Cardiac atrium fibroblast (primary cell): ENCODE measurements at places on chromosomes 7 and 10. TPM values are rescaled to one million over a fixed set of nuclear protein-coding genes. Genes with fewer than 3 reads are reported as not detected.

FLNC gene
- 108 and 131 TPM in 2 replicates for total RNA-seq

SLC25A40 gene
- total RNA-seq, result 2.3 and 9.4 TPM in 2 replicates

CNPY4 gene
- 22.0 and 22.9 TPM in 2 replicates for total RNA-seq

CPA2 gene
- total RNA-seq, result not detected in 2 replicates

SPDYE1 gene
- not detected in 2 replicates for total RNA-seq

FGFBP3 gene
- total RNA-seq, result not detected in 2 replicates

JMJD1C gene
- total RNA-seq, result 39.0 and 73.1 TPM in 2 replicates

HOXA3 gene
- not detected in 2 replicates for total RNA-seq

NRG3 gene
- total RNA-seq, result not detected in 2 replicates

GJD4 gene
- total RNA-seq, result not detected in 2 replicates

LHFPL3 gene
- total RNA-seq, result not detected in 2 replicates

INA gene
- 0.36 and 0.97 TPM in 2 replicates for total RNA-seq

NPSR1 gene
- not detected in 2 replicates for total RNA-seq

RPA3 gene
- total RNA-seq, result 8.3 and 12.6 TPM in 2 replicates

BEND7 gene
- total RNA-seq, result 0.81 and 1.6 TPM in 2 replicates

FEZF1 gene
- not detected in 2 replicates for total RNA-seq

ITGB8 gene
- 3.4 and 11.5 TPM in 2 replicates for total RNA-seq
